ENCODE measurements at places on chromosomes 11 and 22.

DNA sequence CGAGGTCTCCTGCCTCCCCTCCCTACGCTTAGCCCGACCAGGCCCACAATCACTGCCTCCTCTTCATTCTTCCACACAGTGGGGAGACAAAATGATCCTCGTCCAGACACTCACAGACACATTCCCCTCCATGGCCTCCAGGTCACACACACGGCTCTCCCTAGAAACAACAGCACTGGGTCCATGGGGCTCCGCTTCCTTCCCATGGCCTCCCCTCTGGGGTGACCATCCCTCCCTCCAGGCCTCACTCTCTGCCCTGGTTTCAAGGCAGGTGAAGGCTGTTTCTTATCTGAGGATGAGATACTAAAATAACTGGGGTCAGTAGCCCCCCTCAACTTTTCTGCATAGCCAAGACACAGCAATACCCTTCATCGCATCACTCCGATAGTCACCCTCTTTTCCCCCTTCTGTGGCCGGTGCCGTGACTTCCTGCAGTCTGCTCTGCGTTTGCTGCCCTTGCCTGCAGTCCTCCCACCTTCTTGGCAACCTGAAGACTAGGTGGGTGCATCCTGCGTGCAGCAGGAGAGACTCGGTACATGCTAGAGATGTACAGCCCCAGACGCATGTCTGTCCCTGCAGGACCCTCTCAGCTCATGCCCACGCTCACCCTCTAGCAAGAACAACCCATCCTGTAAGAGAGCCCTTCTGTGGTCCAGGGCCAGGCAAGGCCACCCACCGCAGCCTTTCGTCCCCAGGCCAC is 55.8 kb downstream of the CD6 start:
- no peak for DNase-seq

DNA sequence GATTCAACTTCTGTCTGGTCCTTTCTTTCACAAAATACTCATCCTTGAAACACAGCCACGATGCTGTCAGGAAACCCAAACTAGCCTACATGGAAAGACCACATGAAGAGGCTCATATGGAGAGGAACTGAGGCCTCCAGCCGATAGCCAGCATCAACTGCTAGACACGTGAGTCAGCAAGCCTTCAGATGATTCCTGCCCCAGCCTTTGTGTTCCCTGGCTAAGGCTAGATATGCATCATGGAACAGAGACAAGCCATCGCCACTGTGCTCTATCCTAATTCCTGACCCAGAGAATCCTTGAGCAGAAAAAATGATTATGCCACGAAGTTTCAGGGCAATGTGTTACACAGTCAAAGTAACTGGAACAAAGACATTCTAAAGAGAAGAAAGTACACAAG is 75.5 kb downstream of the ENTHD1 start:
- no peak for DNase-seq

- DNase-seq = no peak
Measured at GRCh38 chr22:45453764-45454163, 40.3 kb downstream of the RIBC2 start.

DNA sequence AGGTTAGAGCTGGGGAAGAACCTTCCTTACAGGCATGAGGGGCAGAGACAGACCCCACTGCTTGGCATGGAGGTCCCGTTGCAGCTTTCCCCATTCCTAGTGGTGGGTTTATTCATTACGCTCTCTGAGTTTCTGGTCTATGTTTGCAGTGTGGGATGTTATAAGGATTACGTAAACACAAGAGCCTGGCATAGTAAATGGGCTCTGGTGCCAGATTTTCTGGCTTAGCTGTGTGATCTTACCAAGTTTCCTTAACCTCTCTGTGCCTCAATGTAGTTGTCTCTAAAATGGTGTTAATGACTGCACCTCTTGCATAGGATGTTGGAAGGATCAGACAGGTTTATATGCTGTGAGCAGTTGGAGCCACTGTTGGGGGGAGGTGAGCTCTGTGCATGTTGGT is 15.1 kb downstream of the DTX4 start:
- no peak for DNase-seq

- no peak for DNase-seq
Measured at GRCh38 chr11:76298255-76298654, 82.7 kb downstream of the THAP12 start.

DNA sequence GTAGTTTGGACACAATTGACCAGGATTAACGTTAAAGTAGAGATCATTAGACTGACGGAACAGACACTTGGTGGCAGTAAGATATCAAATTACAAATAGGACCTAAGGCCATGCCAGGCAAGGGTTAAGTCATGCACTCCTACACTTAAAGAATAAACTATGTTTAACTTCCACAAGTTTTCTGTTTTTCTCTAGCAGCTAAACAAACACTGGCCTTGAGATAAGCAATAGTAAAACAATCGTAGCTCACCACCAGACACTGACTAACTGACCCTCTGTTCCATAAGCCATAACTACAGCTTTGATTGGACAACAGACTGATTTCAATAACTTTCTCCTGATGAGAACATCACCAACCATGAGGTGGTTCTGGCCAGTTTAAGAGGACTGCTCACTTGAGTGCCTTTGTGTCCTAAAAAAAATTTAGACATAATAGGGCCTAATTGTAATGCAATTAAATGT is 2.0 kb upstream of the CEP126 start:
- DNase-seq = no peak

- DNase-seq = no peak
Measured at GRCh38 chr11:57278721-57279095, 41.7 kb upstream of the APLNR start.

DNA sequence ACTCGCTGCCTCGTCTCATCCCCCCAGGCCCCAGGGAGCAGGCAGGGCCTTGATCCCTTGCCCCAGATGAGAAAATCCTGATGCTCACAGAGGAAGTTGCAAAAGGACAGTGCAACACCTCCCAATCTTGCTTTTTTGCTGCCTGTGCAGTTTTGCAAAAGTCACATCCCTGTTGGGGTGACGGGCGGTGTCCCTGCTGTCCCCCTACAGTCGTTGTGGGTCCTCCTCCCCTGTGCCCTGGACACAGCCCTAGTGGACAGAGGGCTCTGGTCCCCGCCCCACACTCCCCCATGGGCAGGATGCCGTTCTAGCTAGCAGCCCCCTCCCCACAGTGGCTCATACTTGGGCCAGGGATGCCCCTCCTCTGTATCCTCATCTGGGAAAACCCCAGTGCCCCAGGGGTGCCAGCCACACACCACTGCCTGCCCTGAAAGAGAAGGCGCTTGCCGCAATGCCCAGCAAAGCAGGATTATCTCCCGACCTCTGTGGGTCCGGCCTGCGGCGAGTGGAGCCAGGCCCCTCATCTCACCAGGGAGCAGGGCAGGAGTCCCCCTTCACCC is 18.4 kb upstream of the CTSD start:
- DNase-seq = peak; percentile 83

GRCh38 chr11:102546923-102547471 is 16.4 kb upstream of the MMP7 start:
- DNase-seq = no peak

DNA sequence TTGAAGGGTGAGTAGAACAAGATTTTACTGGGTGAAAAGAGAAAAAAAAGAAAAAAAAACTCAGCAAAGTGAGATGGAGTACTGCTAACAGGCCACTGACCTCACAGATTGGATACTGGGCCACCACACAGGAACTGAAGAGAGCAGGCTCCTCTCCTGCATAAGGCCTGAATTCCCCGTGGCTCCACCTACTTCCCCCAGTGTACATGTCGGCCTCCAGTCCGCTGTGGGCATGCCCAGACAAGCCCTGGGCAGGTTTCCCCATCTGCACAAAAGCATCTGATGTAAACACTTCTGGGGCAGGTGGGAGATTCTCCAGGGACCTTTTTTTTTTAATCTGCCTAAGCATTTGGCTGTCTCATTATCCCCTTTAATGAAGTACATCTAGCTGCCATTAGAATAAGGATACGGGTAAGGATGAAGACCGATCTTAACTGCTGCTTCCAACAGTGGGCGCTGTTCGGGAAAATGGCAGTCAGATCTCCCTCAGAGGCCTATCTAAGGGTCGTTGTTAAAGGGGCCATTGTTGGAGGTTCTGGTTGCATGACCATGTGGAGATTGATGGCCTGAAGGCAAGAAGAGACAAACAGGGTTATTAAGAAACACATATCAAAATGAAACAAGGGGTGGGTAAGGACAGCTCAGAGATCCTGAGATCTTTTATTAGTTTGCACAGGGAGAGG is 48.5 kb downstream of the MS4A13 start:
- peak; percentile 49 for DNase-seq

Data from chondrocyte (in vitro differentiated cells).